Endothelial cell (in vitro differentiated cells): ENCODE measurements at places on chromosomes 7 and 10. TPM values are rescaled to one million over a fixed set of nuclear protein-coding genes. Genes with fewer than 3 reads are reported as not detected.
A peak's percentile ranks its signal among the peaks of the same experiment; 100 is the strongest.

GRCh38 chr10:2837674-2838073 lies 229.7 kb upstream of the PFKP start:
- peaks cover 3% of the 10 kb centered on the region for H3K27me3 ChIP-seq
- H3K36me3 ChIP-seq, result no peaks in the 10 kb centered on the region
- no peak overlapping the region for H3K27ac ChIP-seq
- no peak overlapping the region for H3K4me3 ChIP-seq

- H3K27ac ChIP-seq, result no peak overlapping the region
- H3K36me3 ChIP-seq, result no peaks in the 10 kb centered on the region
- no peak overlapping the region for H3K4me3 ChIP-seq
- no peak for DNase-seq
- no peaks in the 10 kb centered on the region for H3K4me1 ChIP-seq
Observed at GRCh38 chr10:71085689-71086438, 126.5 kb upstream of the UNC5B start.

- H3K4me1 ChIP-seq, result no peaks in the 10 kb centered on the region
- H3K4me3 ChIP-seq, result no peak overlapping the region
- no peak overlapping the region for H3K27ac ChIP-seq
Observed at GRCh38 chr7:138886501-138886917, 88.5 kb upstream of the ATP6V0A4 start.

DNA sequence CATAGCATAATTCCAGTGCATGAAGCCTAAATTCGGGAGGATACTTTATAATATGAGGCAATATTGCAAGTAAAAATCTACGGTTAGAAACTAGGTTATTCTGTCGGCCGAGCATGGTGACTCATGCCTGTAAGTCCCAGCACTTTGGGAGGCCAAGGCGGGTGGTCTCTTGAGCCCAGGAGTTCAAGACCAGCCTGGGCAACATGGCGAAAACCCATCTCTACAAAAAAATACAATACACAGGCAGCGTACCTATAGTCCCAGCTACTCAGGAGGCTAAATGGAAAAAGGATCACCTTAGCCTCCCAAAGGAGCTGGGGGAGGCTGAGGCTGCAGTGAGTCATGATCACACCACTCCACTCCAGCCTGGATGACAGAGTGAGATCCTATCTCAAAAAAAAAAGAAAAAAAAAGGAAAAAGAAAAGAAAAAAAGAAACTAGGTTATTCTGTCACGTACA lies 14.2 kb downstream of the SKAP2 start:
- DNase-seq, result no peak
- H3K4me3 ChIP-seq, result no peak overlapping the region
- H3K27ac ChIP-seq, result no peak overlapping the region
- peaks cover 2% of the 10 kb centered on the region for H3K4me1 ChIP-seq
- no peaks in the 10 kb centered on the region for H3K36me3 ChIP-seq
- no peaks in the 10 kb centered on the region for H3K27me3 ChIP-seq

DNA sequence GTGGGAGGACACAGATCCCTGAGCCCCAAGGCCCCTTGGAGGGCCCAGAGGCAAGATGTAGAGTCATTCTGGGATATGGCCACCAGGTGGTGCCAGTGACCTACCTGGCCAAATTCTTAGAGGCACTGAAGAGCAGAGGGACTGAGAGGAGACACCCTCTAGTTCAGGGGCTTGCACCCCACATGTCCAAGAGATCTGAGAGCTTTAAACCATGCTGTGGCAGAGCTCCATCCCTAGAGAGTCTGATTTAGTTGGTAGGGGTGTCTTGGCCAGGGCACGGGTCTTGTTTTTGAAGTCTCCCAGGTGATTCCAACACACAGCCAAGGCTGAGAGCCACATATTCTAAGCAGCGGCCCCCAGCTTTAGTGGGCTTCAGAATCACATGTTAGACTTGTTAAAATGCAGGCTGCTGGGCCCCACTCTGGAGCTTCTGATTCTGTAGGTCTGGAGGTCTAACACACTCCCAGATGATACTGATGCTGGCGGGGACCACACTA lies 52.5 kb downstream of the PRF1 start:
- peaks cover 9% of the 10 kb centered on the region for H3K27me3 ChIP-seq
- peaks cover 43% of the 10 kb centered on the region for H3K36me3 ChIP-seq
- peaks cover 27% of the 10 kb centered on the region for H3K4me1 ChIP-seq
- peak; percentile 76 for DNase-seq

GRCh38 chr7:55438757-55439525 lies 73.8 kb downstream of the LANCL2 start:
- H3K27me3 ChIP-seq, result peaks cover 6% of the 10 kb centered on the region
- H3K4me1 ChIP-seq, result peaks cover 15% of the 10 kb centered on the region
- H3K4me3 ChIP-seq, result no peak overlapping the region
- no peaks in the 10 kb centered on the region for H3K36me3 ChIP-seq

GRCh38 chr10:12237265-12238220 lies 41.6 kb downstream of the CDC123 start:
- H3K36me3 ChIP-seq, result peaks cover 33% of the 10 kb centered on the region
- no peak overlapping the region for H3K27ac ChIP-seq
- no peak overlapping the region for H3K4me3 ChIP-seq
- H3K27me3 ChIP-seq, result no peaks in the 10 kb centered on the region

DNA sequence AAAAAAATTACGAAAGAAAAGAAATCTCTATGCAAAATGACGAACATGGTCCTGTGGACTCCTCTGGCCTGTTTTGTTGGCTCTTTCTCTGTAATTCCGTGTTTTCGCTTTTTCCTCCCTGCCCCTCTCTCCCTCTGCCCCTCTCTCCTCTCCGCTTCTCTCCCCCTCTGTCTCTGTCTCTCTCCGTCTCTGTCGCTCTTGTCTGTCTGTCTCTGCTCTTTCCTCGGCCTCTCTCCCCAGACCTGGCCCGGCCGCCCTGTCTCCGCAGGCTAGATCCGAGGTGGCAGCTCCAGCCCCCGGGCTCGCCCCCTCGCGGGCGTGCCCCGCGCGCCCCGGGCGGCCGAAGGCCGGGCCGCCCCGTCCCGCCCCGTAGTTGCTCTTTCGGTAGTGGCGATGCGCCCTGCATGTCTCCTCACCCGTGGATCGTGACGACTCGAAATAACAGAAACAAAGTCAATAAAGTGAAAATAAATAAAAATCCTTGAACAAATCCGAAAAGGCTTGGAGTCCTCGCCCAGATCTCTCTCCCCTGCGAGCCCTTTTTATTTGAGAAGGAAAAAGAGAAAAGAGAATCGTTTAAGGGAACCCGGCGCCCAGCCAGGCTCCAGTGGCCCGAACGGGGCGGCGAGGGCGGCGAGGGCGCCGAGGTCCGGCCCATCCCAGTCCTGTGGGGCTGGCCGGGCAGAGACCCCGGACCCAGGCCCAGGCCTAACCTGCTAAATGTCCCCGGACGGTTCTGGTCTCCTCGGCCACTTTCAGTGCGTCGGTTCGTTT lies 83.5 kb upstream of the SLF2 start:
- H3K4me1 ChIP-seq, result peaks cover 37% of the 10 kb centered on the region
- peaks cover under 1% of the 10 kb centered on the region for H3K36me3 ChIP-seq
- peak overlapping the region; percentile 81 for H3K4me3 ChIP-seq

GRCh38 chr7:95476904-95477594 lies 8.7 kb upstream of the ASB4 start:
- DNase-seq, result peak; percentile 57
- H3K27me3 ChIP-seq, result no peaks in the 10 kb centered on the region
- peak overlapping the region; percentile 40 for H3K27ac ChIP-seq
- no peak overlapping the region for H3K4me3 ChIP-seq
- H3K4me1 ChIP-seq, result peaks cover 27% of the 10 kb centered on the region

- no peak overlapping the region for H3K27ac ChIP-seq
- H3K4me3 ChIP-seq, result no peak overlapping the region
- H3K4me1 ChIP-seq, result peaks cover 32% of the 10 kb centered on the region
- H3K27me3 ChIP-seq, result no peaks in the 10 kb centered on the region
- no peaks in the 10 kb centered on the region for H3K36me3 ChIP-seq
- DNase-seq, result no peak
Observed at GRCh38 chr10:113709221-113709838, 29.6 kb downstream of the CASP7 start.

DNA sequence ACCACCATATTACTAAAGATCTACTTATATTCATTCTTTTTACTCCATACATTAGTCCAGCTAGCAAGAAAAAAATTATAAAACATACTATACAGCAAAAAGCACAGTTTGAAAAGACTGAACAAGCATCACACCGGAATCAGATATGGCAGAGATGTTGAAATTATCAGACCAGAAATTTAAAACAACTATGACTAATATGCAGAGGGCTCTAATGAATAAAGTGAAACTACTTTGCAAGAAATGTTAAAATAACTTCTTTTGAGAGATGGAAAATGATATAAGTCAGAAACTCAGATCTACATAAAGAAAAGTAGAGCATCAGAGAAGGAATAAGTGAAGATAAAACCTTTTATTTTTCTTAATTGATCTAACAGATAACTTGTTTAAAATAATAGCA lies 50.9 kb downstream of the SGCE start:
- H3K36me3 ChIP-seq, result peaks cover 5% of the 10 kb centered on the region
- no peak overlapping the region for H3K4me3 ChIP-seq
- H3K4me1 ChIP-seq, result peaks cover 7% of the 10 kb centered on the region
- no peaks in the 10 kb centered on the region for H3K27me3 ChIP-seq

GRCh38 chr10:114933588-114933987 lies 4.4 kb upstream of the TRUB1 start:
- H3K36me3 ChIP-seq, result no peaks in the 10 kb centered on the region
- no peak for DNase-seq
- no peaks in the 10 kb centered on the region for H3K27me3 ChIP-seq
- peaks cover 4% of the 10 kb centered on the region for H3K4me1 ChIP-seq

- no peak overlapping the region for H3K4me3 ChIP-seq
- no peak for DNase-seq
- H3K27ac ChIP-seq, result no peak overlapping the region
- H3K27me3 ChIP-seq, result peaks cover 1% of the 10 kb centered on the region
- H3K4me1 ChIP-seq, result no peaks in the 10 kb centered on the region
Observed at GRCh38 chr10:21458126-21458871, 67.2 kb downstream of the SKIDA1 start.

- H3K4me3 ChIP-seq, result no peak overlapping the region
- no peaks in the 10 kb centered on the region for H3K27me3 ChIP-seq
- H3K4me1 ChIP-seq, result no peaks in the 10 kb centered on the region
- no peaks in the 10 kb centered on the region for H3K36me3 ChIP-seq
Observed at GRCh38 chr10:68139448-68140272, 30.4 kb downstream of the MYPN start.

GRCh38 chr10:4431114-4431863 lies 394.7 kb upstream of the AKR1E2 start:
- H3K36me3 ChIP-seq, result no peaks in the 10 kb centered on the region
- H3K4me3 ChIP-seq, result no peak overlapping the region
- no peaks in the 10 kb centered on the region for H3K4me1 ChIP-seq
- DNase-seq, result no peak
- no peaks in the 10 kb centered on the region for H3K27me3 ChIP-seq
- no peak overlapping the region for H3K27ac ChIP-seq

DNA sequence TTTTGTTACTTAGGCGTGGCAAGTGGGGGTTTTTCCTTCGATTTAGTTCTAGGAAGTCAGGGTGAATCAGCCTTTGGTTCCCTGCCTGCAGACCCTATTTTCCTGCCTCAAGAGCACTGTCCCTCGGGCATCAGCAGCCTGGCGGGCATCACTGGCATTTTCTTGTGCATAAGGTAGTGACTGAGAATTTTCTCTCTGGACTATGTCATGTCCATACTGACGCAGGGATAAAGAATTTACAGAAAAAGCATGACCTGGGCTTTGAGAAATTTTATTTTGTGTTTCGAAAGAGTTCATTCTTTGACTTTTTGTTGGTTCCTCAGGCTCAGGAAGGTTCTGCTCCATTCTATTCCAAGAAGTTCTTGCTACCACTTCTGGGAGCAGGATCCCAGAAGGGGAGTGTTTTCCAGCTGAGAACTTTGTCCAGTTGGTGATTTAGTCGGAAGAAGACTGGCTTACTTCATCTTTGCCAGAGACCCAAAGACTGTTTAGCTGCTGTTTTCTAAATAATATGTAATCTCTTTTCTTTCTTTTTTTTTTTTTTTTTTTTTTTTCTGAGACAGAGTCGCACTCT lies 213.9 kb upstream of the SH2B2 start:
- H3K4me3 ChIP-seq, result no peak overlapping the region
- no peak overlapping the region for H3K27ac ChIP-seq
- H3K27me3 ChIP-seq, result peaks cover 4% of the 10 kb centered on the region

GRCh38 chr7:66522518-66522917 lies 106.2 kb upstream of the KCTD7 start:
- no peaks in the 10 kb centered on the region for H3K4me1 ChIP-seq
- H3K27ac ChIP-seq, result no peak overlapping the region
- no peaks in the 10 kb centered on the region for H3K36me3 ChIP-seq
- no peak for DNase-seq
- no peak overlapping the region for H3K4me3 ChIP-seq

- no peak overlapping the region for H3K27ac ChIP-seq
- H3K4me3 ChIP-seq, result no peak overlapping the region
- H3K36me3 ChIP-seq, result no peaks in the 10 kb centered on the region
Observed at GRCh38 chr7:69567800-69568199, 30.5 kb upstream of the AUTS2 start.

GRCh38 chr10:33212061-33212748 lies 122.3 kb downstream of the NRP1 start:
- DNase-seq, result no peak
- H3K27ac ChIP-seq, result no peak overlapping the region
- peaks cover 11% of the 10 kb centered on the region for H3K4me1 ChIP-seq
- H3K4me3 ChIP-seq, result peak overlapping the region; percentile 68
- H3K27me3 ChIP-seq, result peaks cover 15% of the 10 kb centered on the region

- no peaks in the 10 kb centered on the region for H3K27me3 ChIP-seq
- peaks cover 4% of the 10 kb centered on the region for H3K4me1 ChIP-seq
- no peaks in the 10 kb centered on the region for H3K36me3 ChIP-seq
- no peak overlapping the region for H3K27ac ChIP-seq
Observed at GRCh38 chr7:34086981-34087380, 181.6 kb downstream of the BMPER start.

DNA sequence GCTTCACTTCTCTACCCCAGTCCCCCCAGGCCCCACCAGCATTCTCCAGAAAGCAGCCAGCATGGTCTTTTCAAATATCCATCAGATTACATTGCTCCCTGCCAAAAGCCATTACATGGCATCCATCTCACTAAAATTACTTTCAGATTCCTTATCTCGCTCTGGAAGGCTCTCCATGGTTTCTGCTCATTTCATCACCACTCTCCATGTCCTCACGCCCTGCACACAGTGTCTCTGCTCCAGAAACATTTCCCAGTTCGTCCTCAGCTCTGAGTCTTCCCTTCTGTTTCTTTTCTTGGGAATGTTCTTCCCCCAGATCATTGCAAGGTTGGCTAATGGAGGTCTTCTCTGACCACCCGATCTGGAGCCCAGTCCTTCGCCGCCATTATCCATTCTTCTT lies 499.1 kb downstream of the KCNMA1 start:
- no peaks in the 10 kb centered on the region for H3K36me3 ChIP-seq
- DNase-seq, result no peak
- H3K4me3 ChIP-seq, result no peak overlapping the region
- no peak overlapping the region for H3K27ac ChIP-seq
- H3K27me3 ChIP-seq, result peaks cover 2% of the 10 kb centered on the region

GRCh38 chr7:36723951-36724664 lies at the start of gene AOAH:
Gene AOAH, minus strand, starts transcription at chr7:36724494. Its CDS starts 346 bp downstream, at chr7:36724148.
- H3K4me1 ChIP-seq, result peaks cover 5% of the 10 kb centered on the region
- H3K36me3 ChIP-seq, result no peaks in the 10 kb centered on the region
- no peaks in the 10 kb centered on the region for H3K27me3 ChIP-seq
- H3K4me3 ChIP-seq, result no peak within 1 kb of the TSS
- no peak for DNase-seq
- H3K27ac ChIP-seq, result no peak within 1 kb of the TSS

The LIPN gene
- total RNA-seq, result not detected

The C10orf53 gene
- not detected for total RNA-seq

The CALHM2 gene
- total RNA-seq, result 1.9 TPM

The MYH16 gene
- not detected for total RNA-seq

The SPDYE1 gene
- total RNA-seq, result not detected

The A1CF gene
- not detected for total RNA-seq

The CELF2 gene
- 27.5 TPM for total RNA-seq

The HTRA1 gene
- 72.3 TPM for total RNA-seq

The RSPH10B2 gene
- 0.51 TPM for total RNA-seq

The GATA3 gene
- 70.9 TPM for total RNA-seq

The ASAH2B gene
- 5.7 TPM for total RNA-seq

The NRCAM gene
- 2.2 TPM for total RNA-seq

The EBF3 gene
- total RNA-seq, result 1.3 TPM

The TMEM176B gene
- total RNA-seq, result 1.4 TPM

The NODAL gene
- 1.5 TPM for total RNA-seq
